Stimulated activated naive B cell treated with anti-CD40 and anti-IgM and Interleukin-4, amounts not matched to agents 10 μg/mL and 1 μg/mL and 100 μg/mL, for 72 hours (primary cell): ENCODE measurements at places on chromosomes 16 and 17.

DNA sequence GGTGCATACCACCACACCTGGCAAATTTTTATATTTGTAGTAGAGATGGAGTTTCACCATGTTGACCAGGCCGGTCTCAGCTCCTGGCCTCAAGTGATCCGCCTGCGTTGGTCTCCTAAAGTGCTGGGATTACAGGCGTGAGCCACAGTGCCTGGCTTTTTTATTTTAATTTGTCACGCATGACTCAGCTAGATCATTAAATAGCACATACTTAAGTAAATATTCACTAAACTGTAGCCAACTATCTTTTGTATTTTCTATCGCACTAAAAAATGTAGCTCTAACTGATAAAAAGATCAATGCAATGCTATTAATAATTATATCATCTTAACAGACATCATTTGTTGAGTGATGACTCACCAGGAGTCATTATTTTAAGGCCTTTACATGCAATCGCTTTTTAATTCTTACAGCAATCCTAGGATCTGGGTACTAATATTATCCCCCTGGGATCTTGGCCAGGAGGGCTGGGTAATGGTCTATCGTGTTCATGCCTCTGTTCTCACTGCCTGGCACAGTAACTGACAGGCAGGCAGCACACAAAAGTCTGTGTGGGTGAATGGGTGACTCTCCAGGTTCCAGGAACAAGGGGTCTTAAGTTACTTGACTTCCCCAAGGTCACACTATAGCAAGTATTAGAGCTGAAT, 693.5 kb upstream of the EEF2KMT start:
- no peak for DNase-seq

DNA sequence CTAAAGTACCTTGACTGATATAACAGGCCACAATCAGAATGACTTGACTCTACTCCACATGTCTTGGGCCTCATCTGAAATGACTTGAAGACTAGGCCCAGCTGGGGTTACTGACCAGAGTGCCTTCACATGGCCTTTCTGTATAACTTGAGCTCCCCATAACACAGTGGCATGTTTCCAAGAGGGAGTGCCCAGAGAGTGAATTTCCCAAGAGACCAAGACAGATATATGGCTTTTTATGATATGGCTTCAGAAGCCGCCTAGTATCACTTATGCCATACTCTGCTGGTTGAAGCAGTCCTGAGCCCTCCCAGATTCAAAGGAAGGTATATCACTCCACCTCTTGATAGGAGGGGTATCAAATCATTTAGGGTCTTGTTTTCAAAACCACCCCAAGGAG, 357.5 kb upstream of the EEF2KMT start:
- no peak for DNase-seq

- DNase-seq, result no peak
Observed at GRCh38 chr17:82559566-82560251, 40.2 kb downstream of the FOXK2 start.

DNA sequence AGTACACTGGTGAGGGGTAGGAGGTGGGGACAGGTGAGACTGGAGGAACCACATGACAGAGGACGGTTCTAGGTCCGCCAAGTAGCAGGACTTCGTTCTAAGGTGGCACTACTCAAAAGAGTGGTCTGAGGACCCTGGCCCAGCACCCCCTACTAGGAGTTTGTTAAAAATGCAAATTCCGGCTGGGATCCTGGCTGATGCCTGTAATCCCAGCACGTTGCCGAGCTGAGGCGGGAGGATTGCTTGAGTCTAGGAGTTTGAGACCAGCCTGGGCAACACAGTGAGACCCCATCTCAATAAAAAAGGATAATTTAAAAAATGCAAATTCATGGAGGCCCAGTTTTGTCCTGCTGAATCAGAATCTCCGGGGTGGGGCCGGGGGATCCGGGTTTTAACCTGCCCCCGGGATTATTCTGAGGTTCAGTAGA, 59.1 kb downstream of the WSB1 start:
- no peak for DNase-seq

- DNase-seq, result no peak
Observed at GRCh38 chr16:66900721-66901441, 17.8 kb downstream of the CDH16 start.

DNA sequence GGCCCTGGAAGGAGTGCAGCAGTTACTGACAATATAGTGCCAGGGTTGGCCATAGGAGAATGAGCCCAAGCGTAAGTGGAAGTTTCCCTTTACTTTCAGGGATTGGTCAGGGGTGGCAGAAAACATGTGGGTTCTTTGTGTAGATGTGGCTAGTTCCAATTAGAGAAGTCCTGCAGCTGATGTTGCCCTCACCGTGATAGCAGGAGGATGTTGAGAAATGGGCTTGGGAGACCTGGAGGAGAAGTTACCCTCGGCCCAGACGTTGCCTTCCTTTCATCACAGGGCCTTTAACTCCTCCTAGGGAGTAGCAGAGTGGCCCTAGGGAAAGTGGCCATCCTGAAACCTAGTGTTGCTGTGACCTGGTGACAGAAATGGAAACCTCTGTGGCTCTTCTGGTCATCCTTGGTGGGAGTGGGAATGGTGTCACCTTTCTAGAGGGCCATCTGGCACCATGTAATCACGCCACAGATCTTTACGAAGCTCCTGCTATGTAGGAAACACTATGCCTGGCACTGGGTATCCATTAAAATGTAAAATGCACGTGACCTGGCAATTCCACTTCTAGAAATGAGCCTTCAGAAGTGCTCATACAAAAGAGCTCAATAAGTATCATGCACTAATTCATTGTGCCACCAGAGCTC, 6.7 kb downstream of the TMEM92 start:
- no peak for DNase-seq

DNA sequence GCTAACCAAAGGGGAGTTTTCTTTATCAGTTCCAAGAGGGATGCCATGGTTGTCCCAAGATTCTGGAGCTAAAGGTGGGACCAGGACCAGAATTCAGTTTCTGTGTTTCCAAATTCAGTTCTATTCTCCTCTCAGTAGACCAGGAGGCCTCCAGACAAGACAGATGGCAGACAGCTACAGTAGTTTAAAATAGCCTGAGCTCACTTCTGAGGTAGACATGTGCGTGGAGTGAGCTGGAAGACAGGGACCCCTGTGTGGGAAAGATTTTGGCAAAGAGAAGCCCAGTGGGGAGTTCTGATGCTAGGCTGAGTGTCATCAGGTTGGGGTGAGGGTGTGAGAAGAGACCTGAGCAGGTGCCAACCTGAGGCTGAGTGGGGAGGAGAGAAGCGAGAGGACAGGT, 95.4 kb downstream of the PRKCB start:
- no peak for DNase-seq

GRCh38 chr17:17993852-17994251, 21.2 kb downstream of the DRC3 start:
- no peak for DNase-seq

- no peak for DNase-seq
Observed at GRCh38 chr17:60888812-60889709, 211.4 kb downstream of the BCAS3 start.

GRCh38 chr17:66465701-66466100, 163.3 kb downstream of the PRKCA start:
- no peak for DNase-seq

- DNase-seq, result no peak
Observed at GRCh38 chr16:81708266-81709015, 70.7 kb upstream of the PLCG2 start.

- DNase-seq, result no peak
Observed at GRCh38 chr16:24986512-24987303, 28.5 kb downstream of the ARHGAP17 start.

DNA sequence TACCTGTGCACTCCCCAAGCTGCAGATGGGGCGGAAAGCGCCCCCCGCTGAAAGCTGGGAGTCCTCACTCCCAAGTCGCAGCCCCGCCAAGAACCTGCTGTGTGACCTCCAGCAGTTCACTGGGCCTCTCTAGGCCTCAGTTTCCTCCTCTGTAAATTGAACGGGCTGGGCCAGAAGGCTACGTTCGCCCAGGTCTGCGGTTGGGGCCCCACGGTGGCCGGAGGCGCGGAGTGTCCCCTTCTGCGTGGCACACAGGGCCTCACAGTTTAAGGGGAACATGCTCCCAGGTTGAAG, 628 bp downstream of the GALK1 start:
- no peak for DNase-seq

DNA sequence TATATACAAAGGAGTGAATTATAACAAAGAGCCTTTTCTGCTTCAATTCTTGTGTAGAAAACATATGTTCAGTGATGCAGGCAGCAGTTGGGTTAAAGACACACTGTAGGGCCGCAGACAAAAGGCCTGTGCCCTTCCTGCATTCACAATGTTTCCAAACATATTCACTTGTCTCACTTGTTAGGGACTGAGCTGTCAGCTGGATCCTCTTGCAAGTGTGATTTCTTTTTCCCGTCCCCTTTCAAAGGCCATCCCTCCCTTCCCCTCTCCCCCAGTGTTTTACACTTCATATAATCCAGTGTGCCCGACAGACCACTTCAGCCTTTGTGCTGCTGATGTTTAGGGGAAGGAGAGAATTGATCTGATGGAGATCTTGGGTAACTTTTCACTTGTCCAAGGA, 217.0 kb downstream of the FTO start:
- DNase-seq, result no peak

GRCh38 chr17:27346228-27346899, 52.5 kb downstream of the WSB1 start:
- no peak for DNase-seq

DNA sequence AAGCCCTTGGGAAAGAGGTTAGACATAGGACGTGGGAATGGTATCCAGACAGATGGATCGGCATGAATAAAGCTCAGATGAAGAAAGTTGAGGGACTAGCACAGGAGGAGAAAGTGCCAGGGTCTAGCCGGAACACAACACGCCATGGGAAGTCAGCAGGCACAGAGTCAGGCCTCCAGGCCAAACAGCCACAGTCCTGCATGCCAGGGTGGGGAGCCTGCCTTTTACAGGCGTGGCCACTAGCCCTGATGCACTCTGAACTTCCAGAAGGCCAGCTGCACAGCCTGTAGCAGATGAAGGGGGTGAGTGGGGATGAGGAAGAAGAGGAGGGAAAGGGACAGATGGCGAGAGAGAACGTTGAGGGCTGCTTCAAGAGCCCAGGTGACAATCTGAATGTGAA, 5.2 kb downstream of the B9D1 start:
- no peak for DNase-seq

GRCh38 chr17:39240631-39241030, 14.9 kb upstream of the STAC2 start:
- no peak for DNase-seq

DNA sequence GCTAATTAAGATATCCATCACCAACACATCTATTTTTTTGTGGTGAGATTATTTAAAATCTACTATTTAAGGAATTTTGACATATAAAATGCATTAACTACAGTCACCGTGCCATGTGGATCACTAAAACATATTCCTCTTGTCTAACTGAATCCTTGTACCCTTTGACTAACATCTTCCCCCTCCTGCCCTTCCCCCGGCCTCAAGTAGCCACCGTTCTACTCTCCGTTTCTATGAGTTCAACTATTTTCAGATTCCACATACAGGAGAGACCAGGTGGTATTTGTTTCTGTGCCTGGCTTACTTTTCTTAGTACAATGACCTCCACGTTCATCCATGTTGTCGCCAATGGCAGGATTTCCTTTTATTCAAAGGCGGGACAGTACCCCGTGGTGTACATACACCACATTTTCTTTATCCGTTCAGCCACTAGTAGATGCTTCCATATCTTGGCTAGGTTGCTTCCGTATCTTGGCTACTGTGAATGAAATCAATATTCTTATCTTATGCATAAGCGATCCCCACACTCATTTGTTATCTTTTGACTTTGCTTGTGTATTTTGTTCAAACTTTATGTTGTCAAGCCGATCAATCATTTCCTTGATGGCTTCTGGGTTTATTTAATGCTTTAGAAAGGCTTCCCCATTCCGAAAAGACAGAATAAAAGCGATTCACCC, 134.7 kb downstream of the KCNJ12 start:
- no peak for DNase-seq

DNA sequence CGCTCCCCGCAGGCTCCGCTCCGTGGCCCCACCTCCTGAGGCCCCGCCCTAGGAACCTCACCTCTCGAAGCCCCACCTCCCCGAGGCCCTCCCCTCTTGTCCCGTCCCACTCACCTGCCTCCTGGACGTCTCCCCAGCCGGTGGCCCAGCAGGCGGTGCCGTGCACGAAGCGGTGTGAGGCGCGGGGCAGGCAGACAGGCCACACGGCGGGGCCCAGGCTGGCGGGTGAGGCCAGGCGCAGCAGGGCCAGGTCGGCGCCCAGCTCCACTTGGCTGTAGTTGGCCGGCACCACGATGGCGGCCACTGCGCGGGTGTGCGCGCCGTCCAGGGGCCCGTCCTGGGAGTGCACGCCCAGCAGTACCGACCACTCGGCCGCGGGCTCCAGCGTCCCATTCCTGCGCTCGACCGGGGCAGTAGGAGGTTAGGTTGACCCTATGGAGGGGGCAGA, 1.6 kb downstream of the PRSS36 start:
- no peak for DNase-seq

- DNase-seq, result peak; percentile 45
Observed at GRCh38 chr17:42845918-42846593, 1.7 kb downstream of the AOC2 start.

GRCh38 chr17:81723651-81724209, 11.6 kb downstream of the SLC25A10 start:
- no peak for DNase-seq

- no peak for DNase-seq
Observed at GRCh38 chr16:80300456-80300855, 240.3 kb upstream of the DYNLRB2 start.

DNA sequence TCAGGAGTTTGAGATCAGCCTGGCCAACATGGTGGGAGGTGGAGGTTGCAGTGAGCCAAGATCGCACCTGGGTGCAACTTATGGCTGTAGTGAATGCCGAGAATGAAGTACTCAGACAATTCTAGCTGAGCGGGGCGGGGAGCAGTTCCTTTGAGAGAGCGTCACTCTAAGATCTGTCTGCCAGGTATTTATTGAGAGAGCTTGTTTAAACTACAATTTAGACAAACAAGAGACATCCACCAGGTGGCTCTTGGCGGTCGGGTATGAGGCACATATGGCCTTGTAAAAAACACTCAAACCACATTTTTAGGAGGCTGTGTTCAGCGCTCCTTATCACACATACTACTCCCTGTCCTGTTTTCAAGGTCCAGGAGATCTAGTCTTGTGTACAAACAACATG, 40.6 kb upstream of the CDH1 start:
- DNase-seq, result no peak

GRCh38 chr16:50326835-50327465, 41.8 kb downstream of the BRD7 start:
- DNase-seq, result no peak

DNA sequence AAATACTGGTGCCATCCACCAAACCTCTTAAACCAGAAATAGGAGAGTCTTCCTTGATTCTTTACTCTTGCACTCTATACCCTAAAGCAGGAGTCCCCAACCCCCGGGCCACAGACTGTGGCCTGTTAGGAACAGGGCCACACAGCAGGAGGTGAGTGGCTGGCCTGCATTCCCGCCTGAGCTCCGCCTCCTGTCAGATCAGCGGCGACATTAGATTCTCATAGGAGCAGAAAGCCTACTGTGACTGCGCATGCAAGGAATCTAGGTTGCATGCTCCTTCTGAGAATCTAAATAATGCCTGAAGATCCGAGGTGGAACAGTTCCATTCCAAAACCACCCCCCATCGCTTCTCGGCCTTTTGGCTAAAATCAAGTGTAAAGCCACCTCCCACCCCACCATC, 30.3 kb upstream of the SRCIN1 start:
- no peak for DNase-seq

- no peak for DNase-seq
Observed at GRCh38 chr16:67404740-67405226, 11.5 kb upstream of the TPPP3 start.
